ENCODE measurements at places on chromosomes 4 and X. TPM values are rescaled to one million over a fixed set of nuclear protein-coding genes. Genes with fewer than 3 reads are reported as not detected.

FGFBP2 gene
- polyA plus RNA-seq, result not detected

MAGEB4 gene
- not detected for polyA plus RNA-seq

GSPT2 gene
- polyA plus RNA-seq, result 17.6 TPM

SMIM10 gene
- polyA plus RNA-seq, result not detected

UGT2B11 gene
- polyA plus RNA-seq, result not detected

GPR82 gene
- polyA plus RNA-seq, result 0.42 TPM

CNGA1 gene
- polyA plus RNA-seq, result 0.46 TPM

FAM9B gene
- not detected for polyA plus RNA-seq

CYBB gene
- not detected for polyA plus RNA-seq

GALNTL6 gene
- 3.6 TPM for polyA plus RNA-seq

NEIL3 gene
- not detected for polyA plus RNA-seq

AFF2 gene
- polyA plus RNA-seq, result 6.3 TPM

AMBN gene
- polyA plus RNA-seq, result not detected

IL1RAPL1 gene
- 27.3 TPM for polyA plus RNA-seq

CSAG2 gene
- not detected for polyA plus RNA-seq

DCAF12L2 gene
- not detected for polyA plus RNA-seq

UGT2B28 gene
- polyA plus RNA-seq, result not detected

NOX1 gene
- polyA plus RNA-seq, result 0.13 TPM

UGT2B17 gene
- not detected for polyA plus RNA-seq

USP17L19 gene
- not detected for polyA plus RNA-seq

EVC gene
- polyA plus RNA-seq, result not detected

PRDM8 gene
- 0.43 TPM for polyA plus RNA-seq

WNK3 gene
- polyA plus RNA-seq, result 11.7 TPM

SLC10A7 gene
- polyA plus RNA-seq, result 10.6 TPM

F8A3 gene
- polyA plus RNA-seq, result 8.4 TPM

CT45A5 gene
- 0.94 TPM for polyA plus RNA-seq

CCNA2 gene
- 4.8 TPM for polyA plus RNA-seq

ARL13A gene
- not detected for polyA plus RNA-seq

SERTM2 gene
- not detected for polyA plus RNA-seq

REELD1 gene
- polyA plus RNA-seq, result not detected

TLR10 gene
- polyA plus RNA-seq, result 0.27 TPM

TEX13C gene
- not detected for polyA plus RNA-seq

PPEF2 gene
- polyA plus RNA-seq, result not detected

LNX1 gene
- 15.2 TPM for polyA plus RNA-seq

PLP1 gene
- 43.0 TPM for polyA plus RNA-seq

FRAS1 gene
- 8.4 TPM for polyA plus RNA-seq

Measured in Purkinje cell (primary cell).